ENCODE measurements at places on chromosomes 12 and 14.

DNA sequence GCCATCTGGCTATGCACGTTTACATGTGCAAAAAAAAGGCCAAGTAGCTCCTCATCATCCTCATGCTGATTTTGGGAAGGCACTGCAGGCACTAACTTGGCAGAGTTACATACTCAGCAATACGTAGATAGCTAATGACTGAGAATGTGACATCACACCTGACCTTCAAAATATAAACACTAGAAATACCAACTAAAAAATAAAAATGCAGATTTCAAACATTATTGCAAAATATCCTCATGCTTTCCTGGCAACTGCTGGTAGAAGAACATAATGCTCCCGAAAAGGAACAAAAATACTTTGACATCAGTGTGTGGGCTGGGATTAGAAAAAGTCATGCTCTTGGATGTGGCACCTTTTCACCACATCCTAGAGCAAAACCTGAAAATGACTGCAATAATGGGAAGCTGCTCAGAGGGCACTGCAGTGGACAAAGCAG, 153.2 kb upstream of the ABCD2 start:
- no peak for DNase-seq

DNA sequence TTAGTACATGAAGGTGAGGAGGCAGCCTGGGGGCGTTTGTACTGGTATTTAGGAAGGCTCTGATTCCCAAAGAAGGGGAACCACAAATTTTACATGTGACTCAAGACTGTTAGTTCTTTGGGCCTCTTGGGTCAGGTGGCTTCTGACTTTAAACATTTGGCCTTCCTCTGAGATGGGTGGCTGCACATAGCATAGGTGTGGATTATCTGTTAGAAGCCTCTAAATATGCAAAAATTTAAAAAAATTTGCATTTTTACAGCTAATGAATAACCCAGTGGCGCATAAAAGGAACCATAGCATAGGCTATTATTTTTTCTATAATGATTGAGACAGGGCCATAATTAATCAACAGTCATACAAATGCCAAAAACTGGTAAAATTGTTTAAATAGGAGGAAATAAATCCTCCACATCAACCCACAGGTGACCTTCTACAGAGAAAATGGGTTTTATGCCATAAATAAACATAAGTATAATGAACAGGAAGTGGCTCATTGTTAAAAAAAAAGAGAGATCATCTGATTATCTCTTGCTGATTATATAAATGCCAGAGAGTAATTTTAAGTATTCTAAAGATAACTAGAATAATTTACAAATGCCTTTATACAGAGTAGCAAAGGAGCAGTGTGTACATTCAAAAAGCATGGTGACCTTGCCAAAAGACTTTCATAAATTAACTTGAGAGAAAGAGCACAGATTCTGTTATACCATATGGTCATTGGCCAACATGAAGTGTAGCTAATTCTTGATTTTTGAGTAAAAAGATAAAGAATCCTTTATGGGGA, 284.2 kb upstream of the ATP2B1 start:
- no peak for DNase-seq

GRCh38 chr12:66066137-66066928, 64.2 kb downstream of the LLPH start:
- peak; percentile 88 for DNase-seq

DNA sequence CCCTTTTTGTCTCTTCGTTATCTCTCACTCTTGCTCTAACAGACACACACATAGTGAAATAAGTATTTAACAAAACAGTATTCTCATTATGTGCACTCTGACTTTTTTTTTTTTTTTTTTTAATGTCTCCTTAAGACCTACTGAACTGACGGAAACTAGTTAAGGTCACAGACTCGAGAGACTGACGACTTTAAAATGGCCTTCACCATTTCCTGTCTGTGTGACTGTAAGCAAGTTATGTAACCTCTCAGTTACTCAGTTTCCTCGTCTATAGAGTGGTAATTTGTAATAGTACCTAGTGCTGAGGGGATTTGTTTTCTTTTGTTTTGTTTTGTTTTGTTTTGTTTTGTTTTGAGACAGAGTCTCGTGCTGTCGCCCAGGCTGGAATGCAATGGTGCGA, 284.8 kb downstream of the FBXL14 start:
- DNase-seq = no peak

GRCh38 chr14:73381380-73382013, 76.8 kb downstream of the NUMB start:
- no peak for DNase-seq

DNA sequence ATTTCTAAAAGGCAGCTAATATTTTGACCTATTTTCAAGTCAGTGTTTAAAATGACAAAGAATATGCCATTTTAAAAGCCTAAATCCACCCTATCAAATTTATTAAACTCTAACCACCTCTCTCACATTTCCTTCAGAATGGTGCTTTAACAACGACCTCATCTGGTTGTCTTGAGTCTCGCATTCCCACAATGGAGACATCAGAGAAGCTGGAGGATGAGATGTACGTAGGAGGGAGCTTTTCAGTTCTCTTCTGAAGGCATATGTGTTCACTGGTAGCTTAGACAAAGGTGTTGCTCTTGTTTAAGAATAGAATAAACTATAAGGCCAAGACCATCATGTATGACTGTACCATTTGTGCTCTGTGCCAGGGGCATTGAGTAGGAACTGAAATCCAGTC, 82.9 kb downstream of the BCL2L14 start:
- no peak for DNase-seq
